Activated T-helper 1 cell treated with anti-CD3 and anti-CD28 coated beads, Interleukin-2, amount 50 U/mL, for 16 hours (primary cell): ENCODE measurements at places on chromosomes 3 and 15.

GRCh38 chr3:139455855-139456254, 20.5 kb downstream of the RBP2 start:
- no peak for DNase-seq

- DNase-seq = no peak
Measured at GRCh38 chr3:50605901-50606326, 5.7 kb downstream of the CISH start.

DNA sequence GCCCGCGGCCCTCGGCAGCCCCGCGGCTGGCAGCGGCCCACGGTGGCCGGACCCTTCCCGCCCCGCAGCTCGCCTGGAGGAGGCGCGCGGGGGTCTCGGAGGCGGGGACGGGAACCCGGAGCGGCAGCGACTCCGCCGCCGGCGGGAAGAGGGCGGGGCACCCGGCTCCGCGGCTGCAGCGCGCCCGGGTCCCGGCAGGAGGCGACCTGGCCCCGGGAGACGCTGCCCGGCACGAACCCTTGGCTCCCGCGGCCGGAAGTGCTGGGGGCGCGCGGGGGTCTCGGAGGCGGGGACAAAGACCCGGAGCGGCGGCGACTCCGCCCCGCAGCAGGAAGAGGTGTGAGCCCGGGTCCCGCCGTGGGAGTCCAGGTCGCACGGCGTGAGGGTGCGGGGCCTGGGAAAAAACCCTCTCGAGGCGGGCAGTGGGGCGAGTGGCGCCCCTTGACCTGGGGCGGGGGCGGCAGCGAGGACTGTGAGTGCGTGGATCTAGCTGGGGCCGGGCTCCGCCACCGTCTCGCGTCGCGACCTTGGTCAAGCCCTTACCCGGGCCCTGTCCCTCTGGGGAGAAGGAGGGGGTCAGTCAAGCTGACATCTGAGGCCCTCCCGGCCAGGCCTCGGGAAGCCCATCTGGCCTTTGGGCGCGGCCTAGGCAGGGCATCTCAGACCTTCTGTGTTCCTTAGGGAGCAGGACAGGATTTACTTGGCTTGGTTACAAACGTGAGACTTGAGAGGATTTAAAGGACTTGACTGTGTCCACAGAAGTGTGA, at the start of gene CIB2:
CIB2 (minus strand) TSS at position 151 of the 767 bp plus-strand sequence. CDS start 230 bp downstream, outside the sequence.
- peak; percentile 70 for DNase-seq

DNA sequence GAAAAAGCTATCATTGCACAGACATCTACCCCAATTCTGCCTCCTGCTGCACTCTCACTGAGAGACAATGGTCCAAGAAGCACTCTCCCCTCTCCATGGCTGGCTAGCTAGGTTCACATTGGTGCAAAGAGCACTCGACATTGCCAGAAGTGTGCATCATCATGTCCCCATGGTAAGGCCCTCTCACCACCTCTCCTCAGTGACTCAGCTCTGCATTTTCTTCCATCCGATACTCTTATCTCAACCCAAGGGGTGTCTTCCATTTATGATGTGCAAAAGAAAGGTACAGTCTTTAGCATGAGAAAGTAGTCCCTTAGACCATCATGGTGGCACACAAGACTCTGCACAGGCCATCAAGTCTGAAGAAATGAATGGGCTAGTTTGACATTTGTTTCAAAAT, 14.0 kb downstream of the RPSA start:
- DNase-seq = no peak

- no peak for DNase-seq
Measured at GRCh38 chr3:133464573-133464972, 64.7 kb downstream of the BFSP2 start.

GRCh38 chr3:42894698-42895579, 11.0 kb upstream of the ZNF662 start:
- DNase-seq = no peak

DNA sequence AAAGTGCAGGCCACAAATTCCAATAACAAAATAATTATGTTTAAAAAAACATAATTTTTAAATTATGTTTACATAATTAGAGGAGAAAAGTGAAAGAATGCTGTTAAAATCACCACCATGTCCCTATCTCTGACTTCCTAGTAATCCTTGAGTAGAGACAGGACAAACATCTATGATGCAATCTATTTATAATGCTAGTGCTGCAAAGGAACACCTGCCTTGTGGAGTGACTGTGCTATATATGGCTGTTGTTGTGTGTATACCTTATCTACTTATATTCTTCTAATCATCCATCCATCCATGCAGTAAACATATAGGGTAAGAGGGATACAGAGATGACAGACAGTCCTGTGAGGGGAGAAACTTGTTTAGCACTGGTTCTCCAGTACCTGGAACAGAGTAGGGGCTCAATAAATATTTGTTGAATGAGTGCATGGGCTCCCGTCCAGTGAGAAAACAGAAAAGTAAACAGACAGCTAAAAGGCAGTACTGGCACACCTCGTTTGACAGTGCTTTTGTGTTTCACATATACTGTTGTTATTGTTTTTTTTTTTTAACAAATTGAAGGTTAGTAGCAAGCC, 229.3 kb upstream of the UBE2E1 start:
- no peak for DNase-seq

- no peak for DNase-seq
Measured at GRCh38 chr3:106184540-106185457, 316.0 kb upstream of the CBLB start.

DNA sequence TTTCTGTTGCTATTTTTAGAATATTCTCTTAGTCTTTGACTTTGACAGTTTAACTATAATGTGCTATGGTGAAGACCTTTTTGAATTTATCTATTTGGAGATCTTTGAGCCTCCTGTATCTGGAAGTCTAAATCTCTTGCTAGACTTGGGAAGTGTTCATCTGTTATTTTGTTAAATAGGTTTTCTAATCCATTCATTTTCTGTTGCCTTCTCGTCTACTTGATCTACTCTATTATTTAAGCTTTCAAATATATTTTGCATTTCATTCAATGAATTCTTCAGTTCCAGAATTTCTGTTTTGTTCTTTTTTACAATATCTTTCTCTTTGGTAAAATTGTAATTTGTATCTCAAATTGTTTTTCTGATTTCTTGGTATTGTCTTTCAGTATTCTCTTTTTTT, 47.8 kb downstream of the LEKR1 start:
- DNase-seq = no peak

- DNase-seq = no peak
Measured at GRCh38 chr3:161694682-161695564, 198.3 kb downstream of the OTOL1 start.

GRCh38 chr3:189239616-189240015, 67.8 kb downstream of the TPRG1 start:
- DNase-seq = no peak

DNA sequence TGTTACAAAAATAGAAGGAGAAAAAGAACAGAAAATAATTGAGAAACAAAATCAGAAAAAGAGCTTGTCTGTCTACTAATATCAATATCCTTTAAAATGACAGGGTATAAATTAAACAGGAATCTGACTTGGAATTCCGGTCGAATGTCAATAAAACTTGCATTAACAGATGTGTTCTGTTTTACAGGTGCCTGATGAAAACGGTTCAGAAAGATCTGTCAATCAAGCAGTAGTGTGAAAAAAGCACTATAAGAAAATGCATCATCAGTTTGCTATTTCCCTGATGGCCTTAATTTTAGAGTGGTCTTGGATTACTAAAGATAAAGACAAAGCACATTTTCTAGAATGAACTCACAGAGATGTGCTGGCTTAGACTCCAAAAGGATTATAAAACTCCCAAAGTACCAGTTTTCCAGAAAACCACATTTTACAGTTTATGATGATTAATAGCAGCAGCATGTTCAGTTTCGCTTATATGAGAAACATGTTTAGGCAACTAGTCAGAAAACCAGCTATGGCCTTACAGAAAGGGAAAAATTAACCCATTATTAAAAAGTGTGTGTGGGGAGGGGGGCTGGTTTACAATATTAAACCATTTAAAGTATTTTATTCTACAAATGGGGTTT, 8.2 kb upstream of the C3orf38 start:
- no peak for DNase-seq

- no peak for DNase-seq
Measured at GRCh38 chr3:48962939-48963338, 27.1 kb upstream of the P4HTM start.

GRCh38 chr3:149180057-149180573, 41.5 kb downstream of the CP start:
- no peak for DNase-seq

GRCh38 chr3:194773216-194773615, 87.5 kb downstream of the FAM43A start:
- no peak for DNase-seq

DNA sequence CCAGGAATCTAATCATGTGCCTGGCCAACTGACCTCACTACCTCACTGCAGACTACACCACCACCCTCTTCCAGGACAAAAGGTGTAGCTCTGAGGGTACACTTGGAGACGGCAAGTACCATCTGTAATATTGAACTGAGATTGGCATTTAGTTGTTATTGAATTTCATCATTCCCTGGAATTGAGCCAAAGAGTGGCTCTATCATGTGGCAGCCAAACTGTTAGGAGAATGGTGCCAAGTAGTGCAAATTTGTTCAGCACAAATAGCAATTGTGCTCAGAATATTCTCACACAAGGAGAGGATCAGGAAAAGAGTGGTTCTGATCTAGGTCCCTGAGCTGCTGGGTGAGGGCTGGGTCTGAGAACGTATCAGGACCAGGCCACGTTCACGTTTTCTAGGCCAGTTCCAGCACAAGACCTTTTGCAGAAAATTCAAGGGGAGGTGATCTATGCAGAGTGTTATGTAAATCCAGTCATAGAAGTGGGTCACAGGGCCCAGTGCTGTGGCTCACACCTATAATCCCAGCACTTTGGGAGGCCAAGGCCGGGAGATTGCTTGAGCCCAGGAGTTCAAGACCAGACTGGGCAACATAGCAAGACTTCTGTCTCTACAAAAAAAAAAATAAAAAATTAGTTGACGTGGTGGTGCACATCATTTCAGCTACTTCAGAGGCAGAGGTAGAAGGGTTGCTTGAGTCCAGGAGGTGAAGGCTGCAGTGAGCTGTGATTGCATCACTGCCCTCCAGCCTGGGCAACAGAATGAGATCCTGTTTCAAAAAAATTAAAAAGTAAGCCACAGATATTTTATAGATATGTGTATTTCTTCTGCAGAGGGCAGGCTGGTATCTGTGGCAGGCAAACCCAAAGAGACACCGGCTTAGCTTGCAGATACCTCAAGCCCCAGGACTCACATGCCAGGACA, 31.9 kb upstream of the CFAP161 start:
- DNase-seq = no peak

GRCh38 chr15:78205856-78206255, 28.5 kb downstream of the ACSBG1 start:
- no peak for DNase-seq

DNA sequence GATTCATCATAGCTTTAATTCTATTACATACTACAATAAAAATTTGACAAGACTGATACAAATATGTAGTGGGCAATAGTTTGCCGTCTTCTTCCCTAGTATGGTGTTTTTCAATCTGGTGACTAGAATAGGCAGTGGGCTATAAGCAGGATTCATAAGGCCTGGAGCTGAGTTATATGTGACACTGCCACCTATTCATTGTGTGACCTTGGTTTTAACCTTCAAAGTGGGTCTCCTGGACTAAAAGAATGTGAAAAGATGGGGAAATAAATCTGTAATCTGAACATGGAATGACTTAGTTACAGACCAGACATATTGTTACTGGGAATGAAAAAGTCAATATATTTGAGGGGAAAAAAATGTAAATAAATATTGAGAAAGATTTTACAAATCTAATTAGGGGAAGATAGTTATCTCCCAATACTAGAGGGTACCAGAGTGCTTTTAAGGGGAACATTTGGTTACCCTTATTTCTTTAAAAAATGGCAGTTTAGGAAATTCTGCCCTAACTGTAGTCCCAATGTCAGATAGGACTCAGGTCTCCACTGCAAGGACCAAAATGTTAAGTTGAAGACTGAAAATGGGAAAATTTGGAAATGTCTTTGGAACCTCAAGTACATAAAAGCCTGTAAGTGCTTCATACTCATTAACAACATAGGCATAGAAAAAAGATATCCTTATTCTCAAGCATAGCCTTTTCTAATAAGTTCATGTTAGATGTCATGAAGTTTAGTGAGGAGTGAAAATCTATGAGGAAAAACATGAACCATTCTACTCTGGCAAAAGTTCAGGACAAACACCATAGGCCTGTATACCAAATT, 10.7 kb upstream of the SETD5 start:
- no peak for DNase-seq

DNA sequence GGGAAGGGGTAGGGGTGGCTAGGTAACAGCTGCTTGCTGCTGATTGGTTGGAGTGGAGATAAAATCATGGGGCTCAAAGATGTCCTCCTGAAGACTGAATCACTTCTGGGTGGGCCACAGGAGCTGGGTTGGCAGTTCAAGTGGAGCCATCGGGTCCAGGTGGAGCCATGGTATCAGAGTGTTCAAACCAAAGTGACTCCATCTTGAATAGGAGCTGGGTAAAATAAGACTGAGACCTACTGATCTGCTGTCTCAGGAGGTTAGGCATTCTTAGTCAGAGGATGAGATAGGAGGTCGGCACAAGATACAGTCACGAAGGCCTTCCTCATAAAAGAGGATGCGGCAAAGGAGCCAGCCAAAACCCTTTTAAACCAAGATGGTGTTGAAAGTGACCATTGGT, 96.5 kb downstream of the RTP4 start:
- no peak for DNase-seq

GRCh38 chr3:48500656-48501055, 3.3 kb downstream of the SHISA5 start:
- DNase-seq = no peak

DNA sequence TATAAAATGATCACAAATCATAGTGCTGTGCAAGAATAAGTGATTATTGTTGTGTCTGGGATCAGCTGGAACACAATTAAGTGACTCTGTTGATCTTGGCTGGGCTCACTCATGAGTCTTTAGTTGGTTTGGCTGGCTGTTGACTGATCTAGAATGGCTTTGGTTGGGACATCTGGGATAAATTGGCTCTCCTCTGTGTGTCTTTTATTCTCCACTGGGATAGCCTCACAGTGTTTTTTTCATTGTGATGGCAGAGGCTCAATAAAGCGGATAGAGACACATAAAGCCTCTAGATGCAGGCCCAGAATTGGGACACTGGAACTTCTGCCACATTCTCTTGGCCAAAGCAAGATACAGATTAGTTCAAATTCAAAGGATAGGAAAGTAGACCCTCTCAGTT, 735.6 kb downstream of the PDCD6IP start:
- DNase-seq = no peak
